ENCODE measurements at places on chromosomes 2 and 18. TPM values are rescaled to one million over a fixed set of nuclear protein-coding genes. Genes with fewer than 3 reads are reported as not detected.

DNA sequence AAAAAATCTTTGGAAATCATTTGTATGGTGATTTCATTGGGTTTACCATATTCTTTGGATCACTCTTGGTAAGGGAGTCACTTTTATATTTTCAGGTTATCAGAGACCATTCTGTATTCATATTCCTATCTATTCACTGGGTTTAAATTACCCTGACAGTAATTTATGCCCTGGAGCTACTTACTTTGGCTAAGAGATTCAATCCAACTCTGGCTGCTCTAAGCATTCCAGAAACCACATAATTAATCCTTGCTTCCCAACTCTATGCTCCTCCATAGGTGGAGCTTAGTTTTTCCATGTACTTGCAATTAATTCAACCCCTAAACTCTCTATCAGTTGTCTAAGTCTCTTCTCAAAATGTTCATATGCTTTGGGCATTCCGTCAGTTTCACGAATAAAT is 336.3 kb downstream of the AGPS start:
- no peak for DNase-seq

- no peak for DNase-seq
Observed at GRCh38 chr18:44039216-44039615, 641.5 kb upstream of the SETBP1 start.

APCDD1 gene
- total RNA-seq, result 0.29 TPM

SLC4A3 gene
- 0.75 TPM for total RNA-seq

- DNase-seq, result no peak
Observed at GRCh38 chr2:96729748-96730147, 10.1 kb downstream of the LMAN2L start.

GRCh38 chr2:34736482-34736881 is 1137.4 kb upstream of the FAM98A start:
- DNase-seq, result no peak

CRACDL gene
- not detected for total RNA-seq

TNFAIP6 gene
- 5.3 TPM for total RNA-seq

STARD6 gene
- not detected for total RNA-seq

DNA sequence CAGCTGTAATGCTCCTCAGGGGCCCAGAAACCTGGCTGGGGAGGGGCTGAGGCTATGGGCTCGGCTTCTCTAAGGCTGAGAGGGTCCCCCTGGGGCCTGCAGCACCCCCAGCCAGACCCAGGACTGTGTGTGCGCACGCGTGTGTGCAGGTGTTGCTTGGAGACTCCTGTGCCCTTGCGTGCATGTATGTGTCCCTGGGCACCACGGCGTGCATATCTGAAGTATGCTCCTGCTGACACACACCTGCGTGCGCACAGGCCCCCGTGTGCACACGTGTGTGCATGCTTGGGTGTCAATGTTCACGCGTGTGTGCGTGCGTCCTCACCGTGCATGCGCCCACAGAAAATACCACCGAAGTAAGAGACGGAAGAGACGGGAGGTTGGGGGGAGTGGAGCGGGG is 14.9 kb upstream of the ECEL1 start:
- DNase-seq, result no peak

DNA sequence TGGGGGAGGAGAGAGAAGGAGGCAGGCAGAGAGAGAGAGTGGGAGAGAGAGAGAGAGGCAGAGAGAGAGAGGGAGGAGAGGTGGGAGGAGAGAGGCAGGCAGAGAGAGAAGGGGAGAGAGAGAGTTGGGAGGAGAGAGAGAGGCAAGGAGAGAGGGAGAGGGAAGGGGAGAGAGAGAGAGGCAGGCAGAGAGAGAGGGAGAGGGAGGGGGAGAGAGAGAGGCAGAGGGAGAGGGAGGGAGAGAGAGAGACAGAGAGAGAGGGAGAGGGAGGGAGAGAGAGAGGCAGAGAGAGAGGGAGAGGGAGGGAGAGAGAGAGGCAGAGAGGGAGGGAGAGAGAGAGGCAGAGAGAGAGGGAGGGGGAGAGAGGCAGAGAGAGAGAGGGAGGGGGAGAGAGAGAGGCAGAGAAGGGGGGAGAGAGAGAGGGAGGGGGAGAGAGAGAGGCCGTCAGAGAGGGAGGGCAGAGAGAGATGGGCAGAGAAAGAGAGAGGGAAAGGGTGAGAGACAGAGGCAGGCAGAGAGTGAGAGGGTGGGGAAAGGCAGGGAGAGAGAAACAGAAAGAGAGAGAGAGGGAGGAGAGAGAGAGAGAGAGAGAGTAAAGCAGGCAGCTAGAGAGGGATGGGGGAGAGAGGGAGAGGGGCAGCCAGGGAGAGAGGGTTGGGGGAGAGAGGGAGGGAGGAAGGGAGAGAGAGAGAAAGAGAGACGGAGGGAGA is 122.2 kb upstream of the PXDN start:
- peak; percentile 38 for DNase-seq

- peak; percentile 33 for DNase-seq
Observed at GRCh38 chr2:215949991-215950404, 63.4 kb downstream of the MREG start.

GRCh38 chr2:28447943-28448792 is 47.7 kb upstream of the PLB1 start:
- no peak for DNase-seq

DNA sequence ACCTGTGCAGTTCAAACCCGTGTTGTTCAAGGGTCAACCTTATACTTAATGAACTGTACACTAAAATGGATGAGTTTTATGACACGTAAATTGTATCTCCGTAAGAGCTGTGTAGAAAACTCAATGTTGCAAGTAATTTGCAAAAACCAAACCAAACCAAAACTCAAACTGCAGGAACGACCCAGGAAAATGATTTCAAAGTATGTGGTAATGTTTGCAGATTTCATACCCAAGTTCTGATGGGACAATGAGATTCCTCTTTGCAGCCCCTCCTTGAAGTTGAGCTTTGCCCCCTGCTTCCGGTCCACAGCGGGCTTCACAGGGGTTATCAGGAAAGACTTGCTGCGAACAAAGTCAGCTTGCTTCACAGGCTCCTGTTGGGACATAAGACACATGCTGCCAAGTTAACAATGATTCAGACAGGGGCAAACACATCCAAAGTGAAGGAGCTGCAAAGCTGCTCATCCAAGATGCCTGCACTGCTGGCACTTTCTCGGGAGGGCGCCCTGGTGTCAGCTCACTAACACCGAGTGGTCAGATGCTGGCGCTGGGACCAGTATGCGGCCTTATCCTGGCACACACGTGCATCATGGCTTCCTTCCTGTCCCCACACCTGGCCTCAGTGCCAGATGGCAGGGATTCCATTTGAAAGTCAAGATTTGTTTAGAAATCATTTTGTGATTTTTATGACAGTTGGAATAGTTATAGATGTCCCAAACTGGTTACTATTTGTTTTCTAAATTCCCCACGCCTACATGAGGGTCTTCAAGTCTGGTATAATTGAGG is 65.2 kb upstream of the MGAT4A start:
- no peak for DNase-seq

DNA sequence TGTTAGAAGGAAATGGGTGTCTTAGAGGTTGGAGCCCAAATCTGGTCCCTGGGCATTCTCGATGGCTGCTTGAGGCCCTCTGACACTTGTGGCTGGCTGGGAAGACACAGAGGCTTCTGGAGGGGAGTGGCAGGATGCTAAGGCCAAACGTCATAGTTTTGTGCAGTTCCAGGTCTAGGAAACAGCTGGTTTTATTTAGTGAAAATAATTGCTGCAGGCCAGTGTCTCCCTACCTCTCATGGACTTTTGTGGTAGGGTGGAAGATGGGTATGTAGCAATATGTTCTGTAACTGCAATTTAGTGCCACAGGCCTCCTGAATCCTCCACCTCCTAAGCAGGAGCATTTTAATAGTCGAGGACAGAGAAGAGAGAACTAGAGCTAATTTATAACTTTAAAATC is 32.2 kb upstream of the SPRED2 start:
- DNase-seq, result no peak

EFR3B gene
- total RNA-seq, result 0.71 TPM

STAT4 gene
- total RNA-seq, result 15.2 TPM

KRCC1 gene
- 34.5 TPM for total RNA-seq

GRCh38 chr2:148599109-148599991 is 45.2 kb upstream of the EPC2 start:
- DNase-seq, result no peak

GRCh38 chr2:220348206-220348605 is 720.8 kb downstream of the SLC4A3 start:
- DNase-seq, result no peak

LCT gene
- not detected for total RNA-seq

MYCN gene
- total RNA-seq, result not detected

DNA sequence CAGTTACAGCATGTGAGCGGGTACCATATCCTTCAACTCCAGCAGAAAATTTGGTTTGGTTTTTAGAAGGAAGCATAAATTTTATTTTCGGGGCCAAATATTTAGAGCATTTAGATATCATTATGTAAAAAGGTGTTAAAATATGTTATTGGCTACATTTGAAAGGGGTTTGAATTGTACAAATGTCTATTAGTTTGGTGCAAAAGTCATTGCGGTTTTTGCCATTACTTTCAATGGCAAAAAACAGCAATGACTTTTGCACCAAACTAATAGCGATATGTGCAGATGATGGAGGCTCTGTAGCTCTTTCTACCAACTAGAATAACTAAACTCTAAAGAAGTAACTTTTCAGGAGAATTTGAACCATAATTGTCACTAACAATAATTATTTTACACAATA is 1666.2 kb upstream of the SLC39A10 start:
- DNase-seq, result no peak

DNA sequence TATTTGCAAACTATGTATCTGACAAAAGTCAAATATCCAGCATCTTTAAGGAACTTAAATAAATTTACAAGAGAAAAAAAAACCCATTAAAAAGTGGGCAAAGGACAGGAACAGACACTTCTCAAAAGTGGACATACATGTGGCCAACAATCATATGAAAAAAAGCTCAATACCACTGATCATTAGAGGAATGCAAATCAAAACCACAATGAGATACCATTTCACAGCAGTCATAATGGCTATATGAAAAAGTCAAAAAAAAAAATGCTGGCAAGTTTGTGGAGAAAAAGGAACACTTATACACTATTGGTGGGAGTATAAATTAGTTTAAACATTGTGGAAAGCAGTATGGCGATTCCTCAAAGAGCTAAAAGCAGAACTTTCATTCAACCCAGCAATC is 130.3 kb upstream of the LHCGR start:
- no peak for DNase-seq

DNA sequence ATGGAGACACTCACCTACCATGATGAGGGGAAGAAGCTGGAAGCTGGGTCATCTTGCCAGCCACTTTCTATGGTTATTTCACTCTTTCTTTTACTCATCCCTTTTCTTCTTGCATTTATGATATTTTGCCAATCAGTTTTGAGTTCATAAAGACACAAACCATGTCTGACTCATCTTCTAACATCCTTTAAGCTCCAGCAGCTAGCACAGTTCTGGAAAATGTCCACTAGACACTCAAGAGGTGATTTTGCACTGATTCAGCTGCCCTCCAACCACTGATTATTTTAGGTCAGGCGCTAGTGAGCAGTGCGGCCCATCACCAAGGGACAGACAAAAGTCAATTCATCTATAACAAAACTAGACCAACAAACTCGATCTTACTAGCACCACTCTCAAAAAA is 537.1 kb upstream of the ID2 start:
- no peak for DNase-seq

IMP4 gene
- 78.6 TPM for total RNA-seq

DNA sequence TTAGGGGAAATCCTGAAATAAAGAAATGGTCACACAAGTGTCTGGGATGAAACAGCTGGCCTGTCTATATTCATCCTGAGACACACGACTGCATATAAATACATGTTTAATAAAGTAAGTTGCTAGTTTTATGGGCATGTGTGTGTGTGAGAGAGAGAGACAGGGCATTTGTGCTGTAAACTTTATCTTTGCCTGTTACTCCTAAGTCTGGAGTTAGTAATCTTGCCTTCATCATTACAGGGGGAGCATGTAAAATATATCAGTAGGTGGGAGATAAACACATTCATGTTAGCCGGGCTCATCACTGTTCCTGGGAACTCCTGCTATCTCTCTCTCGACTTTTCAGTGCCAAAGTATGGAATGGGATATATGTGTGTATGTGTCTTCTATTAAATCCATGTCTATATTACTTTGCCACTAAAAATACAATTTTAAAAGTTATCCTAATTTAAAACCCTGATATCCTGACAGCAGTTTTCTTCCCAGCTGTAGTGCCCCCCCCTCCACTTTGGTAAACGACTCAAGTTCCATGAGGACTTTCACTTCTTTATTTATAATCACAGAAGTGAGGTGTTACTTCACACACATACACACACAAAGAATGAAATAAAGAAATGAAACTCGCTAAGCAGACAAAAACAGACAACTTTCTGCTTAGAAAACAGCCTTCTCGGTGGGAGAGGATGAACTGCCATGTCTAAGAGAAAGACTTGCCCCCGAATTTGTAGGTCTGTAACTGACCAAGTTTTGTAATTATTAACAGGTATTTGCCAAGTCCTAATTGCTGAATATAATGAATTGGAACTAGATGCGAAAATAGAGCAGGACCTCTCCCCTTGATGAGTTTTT is 947 bp downstream of the ZEB2 start:
- no peak for DNase-seq

GRCh38 chr18:31508781-31509180 is 10.8 kb downstream of the DSG2 start:
- peak; percentile 67 for DNase-seq

FER1L5 gene
- total RNA-seq, result not detected

DNA sequence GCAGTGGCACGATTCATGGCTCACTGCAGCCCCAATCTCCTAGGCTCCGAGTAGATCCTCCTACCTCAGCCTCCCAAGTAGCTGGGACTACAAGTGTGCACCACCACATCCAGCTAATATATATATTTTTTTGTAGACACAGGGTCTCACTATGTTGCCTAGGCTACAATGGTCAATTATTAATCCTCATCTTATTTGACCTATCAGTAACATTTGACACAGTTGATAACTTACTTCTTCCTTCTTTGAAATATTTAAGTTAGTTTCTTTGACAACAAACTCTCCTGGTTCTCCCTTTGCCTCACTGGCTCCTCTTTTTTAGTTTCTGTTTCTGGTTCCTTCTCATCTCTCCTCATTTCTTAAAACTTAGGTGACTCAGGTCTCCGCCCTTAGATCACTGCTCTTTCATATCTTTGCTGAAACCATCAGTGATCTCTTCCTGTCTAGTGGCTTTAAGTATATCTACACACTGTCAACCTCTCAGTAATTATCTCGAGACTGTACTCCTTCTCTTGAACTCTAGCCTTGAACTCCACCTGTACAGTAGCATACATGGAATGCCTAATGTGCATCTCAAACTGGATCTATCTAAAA is 11.5 kb downstream of the PGAP1 start:
- DNase-seq, result no peak

DNA sequence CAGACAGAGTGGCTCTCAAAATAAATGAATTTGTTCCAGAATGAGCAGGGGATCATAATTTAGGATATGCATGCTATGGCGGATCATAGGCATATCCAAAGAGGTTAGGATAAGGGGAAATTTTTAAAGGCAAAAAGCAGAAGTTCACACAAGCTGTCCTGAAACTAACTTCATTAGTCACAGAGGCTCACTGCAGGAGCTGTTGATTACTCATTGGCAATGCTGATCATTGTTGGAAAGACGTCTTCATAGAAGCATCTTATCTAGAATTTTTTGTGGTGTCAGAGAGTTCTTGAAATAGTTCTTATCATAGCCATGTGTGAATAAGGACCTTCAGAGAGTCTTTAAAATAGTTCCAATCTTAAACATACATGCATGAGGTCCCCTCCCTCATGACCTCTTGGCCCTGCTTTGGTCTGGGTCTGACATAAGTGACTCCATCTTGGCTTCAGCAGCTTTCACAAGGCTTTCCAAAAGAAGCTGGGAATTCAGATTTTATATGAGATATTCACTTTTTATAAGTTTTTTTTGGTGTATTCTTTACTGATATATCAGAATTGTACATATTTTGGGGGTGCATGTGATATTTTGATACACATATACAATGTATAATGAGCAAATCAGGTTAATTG is 7.5 kb upstream of the CCDC195 start:
- DNase-seq, result no peak

Measured in Caki2 (cell line).